RPMI7951 (cell line): ENCODE measurements at places on chromosomes 3 and 15. TPM values are rescaled to one million over a fixed set of nuclear protein-coding genes. Genes with fewer than 3 reads are reported as not detected.

DNA sequence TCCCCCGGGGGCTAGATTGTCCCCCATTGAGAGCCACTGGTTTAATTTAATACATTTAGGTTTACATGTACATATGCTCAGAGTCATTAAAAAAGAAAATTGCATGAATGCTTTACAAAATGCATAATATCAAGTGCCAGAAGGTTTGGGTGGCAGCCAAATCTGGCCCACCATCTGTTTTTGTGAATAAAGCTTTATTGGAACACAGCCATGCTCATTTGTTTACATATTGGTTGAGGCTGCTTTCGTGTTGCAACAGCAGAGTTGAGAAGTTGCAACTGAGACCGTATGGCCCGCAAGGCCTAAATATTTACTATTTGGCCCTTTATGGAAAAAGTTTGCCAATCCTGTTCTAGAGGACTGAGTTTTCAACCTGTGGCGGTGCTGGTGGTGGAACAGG, 32.1 kb upstream of the RGMA start:
- DNase-seq: no peak

The SSUH2 gene
- total RNA-seq: 0.24 and 1.5 TPM in 2 replicates

DNA sequence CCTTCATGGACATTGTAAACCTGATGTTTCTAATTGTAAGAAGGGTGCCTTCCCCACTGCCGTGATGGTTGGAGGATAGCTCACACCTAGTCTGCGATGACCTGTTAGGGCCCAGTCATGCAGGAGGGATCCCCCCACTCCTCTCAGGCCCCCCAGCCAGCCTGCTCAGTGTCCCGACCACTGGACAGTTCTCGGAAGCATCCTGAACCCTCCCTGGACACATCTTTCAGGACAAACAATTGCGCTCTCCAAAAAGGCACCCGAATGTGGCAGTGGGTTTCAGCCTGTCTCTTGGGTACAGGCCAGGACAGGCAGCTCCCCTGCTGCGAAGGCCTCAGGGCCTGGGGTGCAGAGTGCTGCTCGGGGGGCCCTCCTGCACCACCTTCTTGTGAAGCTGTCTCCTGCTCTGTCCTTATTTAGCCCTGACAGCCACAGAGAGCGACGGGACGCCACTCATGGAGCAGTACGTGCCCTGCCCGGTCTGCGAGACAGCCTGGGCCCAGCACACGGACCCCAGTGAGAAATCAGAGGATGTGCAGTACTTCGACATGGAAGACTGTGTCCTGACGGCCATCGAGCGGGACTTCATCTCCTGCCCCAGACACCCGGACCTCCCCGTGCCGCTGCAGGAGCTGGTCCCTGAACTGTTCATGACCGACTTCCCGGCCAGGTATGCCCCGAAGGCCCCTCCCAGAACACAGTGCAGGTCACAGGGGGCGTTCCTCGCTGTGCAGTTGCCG, 132.3 kb downstream of the LRRK1 start:
- no peak for DNase-seq

DNA sequence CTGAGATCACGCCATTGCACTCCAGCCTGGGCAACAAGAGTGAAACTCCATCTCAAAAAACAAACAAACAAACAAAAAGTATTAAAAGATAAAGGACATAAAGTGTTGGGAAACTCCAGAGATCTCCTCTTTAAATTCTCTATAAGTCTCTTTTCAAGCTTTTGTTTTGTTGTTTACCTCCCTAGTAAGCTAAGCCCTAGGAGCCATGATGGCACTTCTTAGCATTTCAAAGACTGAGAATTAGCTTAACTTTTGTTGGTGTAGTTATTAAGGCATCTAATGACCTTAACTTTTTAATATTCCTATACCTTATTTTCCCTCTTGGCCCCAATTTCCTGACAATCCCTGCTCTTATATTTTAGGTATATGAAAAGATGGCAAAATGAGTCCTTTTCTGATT, 157.3 kb downstream of the ZNF609 start:
- DNase-seq: no peak

DNA sequence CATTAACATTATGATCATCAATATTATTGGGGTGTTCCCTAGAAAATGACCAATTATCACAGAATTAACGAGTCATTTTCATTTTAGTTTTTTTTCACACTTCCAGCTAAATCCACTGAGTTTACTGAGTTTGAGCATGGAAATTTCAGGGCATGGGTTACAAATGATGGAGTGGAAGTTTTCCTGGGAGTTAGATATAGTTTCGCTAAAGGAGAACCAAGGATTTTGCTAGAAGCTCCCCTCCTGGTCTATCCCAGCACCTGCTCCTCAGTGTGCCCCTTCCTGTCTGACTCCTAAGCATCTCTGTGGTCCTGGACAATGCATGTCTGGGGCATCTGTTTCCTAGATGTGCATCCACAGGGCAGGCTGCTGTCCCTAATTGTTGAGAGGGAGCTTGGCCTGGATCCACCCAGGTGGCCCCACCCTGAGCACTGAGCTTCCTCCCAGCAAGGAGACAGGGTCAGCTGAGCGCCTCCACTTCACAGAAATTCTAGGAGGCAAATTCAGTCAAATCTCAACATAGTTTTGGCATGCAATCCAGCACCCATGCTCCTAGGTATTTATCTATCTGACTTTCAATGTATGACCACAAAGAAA, 102.3 kb upstream of the GOLGA6L6 start:
- no peak for DNase-seq

DNA sequence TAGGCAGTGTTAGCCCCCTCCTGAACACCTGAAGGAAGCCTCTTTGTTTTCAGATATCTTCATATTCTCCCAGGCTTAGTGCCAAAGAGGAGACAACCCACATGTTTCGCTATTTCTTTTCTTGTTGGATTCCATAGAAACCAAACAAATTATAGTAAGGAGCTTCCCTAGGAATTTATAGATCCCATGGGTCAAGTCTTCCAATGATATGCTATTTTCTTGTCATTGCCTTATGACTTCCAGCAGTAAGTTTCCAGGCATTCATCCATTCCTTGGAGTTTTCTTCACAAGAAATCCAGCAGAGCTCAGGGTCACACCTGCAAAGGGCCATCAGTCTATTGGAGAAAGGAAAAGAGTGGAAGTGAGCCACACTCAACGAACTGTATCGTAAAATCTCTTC, 9.9 kb upstream of the KCNMB2 start:
- no peak for DNase-seq

The KIF7 gene
- 2.9 and 4.7 TPM in 2 replicates for total RNA-seq

The EFHB gene
- total RNA-seq: 1.1 and 1.6 TPM in 2 replicates

The CFAP100 gene
- total RNA-seq: not detected in 2 replicates

The RAB8B gene
- total RNA-seq: 42.4 and 52.0 TPM in 2 replicates

GRCh38 chr3:12903000-12903800, 61.8 kb upstream of the RPL32 start:
- DNase-seq: no peak

DNA sequence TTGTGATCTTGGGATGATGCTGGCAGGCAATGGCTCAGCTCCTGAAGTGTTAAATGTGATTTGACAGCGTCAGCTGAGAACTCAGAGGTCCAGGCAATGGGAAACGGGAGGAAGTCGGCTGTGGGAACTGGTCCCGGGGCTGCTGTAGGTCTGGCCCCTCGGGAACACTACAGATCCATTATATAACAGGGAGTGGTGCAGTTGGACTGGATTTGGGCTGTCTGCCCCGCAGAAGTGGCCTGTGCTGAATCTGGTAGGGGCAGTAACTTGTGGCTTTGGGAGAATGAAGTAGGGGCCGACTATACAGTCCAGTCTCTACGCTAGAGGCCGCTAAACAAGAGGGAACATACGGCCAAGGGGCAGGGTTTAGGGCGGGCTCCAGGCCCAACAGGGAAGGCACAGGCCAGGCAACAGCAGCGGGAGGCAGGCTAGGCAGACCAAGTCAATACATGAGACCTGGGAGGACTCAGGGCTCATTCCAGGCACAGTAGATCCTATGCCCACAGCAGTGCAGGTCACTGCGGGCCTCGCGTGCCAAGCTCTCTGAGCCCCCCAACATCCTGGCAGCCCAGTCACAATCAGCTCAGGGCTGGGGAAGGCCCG, 20.3 kb upstream of the IL16 start:
- no peak for DNase-seq

- no peak for DNase-seq
Observed at GRCh38 chr3:114846779-114847178, 300.3 kb downstream of the ZBTB20 start.

DNA sequence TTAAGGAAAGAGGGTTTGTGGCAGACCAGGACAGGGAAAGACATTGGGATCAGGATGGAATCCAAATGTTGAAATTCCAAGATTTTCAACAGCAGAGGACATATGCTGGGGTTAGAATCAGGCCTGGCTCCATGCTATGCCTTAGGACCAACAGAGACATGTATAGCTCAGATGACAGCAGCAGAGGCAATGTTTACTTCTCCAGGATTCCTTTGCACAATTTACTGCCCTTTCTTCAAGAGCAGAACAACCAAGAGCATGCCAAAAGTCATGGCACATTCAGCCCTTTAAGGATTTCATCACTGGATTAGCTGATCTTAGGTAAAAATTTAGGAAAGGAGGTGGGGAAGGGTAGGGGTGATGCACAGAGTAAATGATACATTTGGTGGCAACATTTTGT, 69.6 kb upstream of the GSK3B start:
- no peak for DNase-seq

The TGM5 gene
- total RNA-seq: not detected in 2 replicates

DNA sequence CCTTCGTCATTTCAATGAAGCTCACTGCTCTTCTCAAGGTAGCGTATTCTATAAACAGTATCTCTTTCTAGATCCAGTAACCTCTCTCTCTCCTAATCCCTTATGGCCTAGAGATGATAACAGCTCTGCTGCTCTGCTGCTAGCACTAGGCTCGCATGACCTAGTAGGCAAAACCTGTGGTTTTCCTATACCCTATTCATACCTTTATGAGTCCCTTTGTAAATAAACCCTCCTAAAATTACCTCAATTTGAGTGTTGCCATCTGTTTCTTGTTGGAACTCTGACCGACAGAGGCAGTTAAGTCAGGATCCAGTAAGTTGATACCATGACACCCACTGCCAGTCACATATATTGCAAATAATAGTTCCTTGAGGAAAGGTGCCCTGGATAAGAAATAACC, 7.3 kb downstream of the CCDC14 start:
- no peak for DNase-seq

DNA sequence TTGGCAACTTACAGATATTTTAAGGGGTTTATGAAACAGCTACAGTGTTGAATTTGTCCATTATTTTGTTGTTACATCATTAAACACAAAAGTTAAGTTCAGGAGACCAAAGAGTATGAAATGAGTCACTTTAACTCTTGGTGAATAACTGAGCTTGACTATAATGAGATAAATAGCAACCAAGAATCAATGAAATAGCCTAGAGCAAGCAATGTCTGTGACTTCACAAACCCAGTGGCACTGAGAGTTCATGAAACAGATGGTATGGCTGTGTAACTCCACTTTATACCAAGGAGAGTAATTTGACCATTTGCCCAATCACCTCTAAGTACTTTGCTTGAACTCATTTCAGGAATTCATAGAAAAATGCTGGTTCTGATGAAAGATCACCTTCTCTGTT, 169.6 kb upstream of the GADL1 start:
- DNase-seq: peak; percentile 93

DNA sequence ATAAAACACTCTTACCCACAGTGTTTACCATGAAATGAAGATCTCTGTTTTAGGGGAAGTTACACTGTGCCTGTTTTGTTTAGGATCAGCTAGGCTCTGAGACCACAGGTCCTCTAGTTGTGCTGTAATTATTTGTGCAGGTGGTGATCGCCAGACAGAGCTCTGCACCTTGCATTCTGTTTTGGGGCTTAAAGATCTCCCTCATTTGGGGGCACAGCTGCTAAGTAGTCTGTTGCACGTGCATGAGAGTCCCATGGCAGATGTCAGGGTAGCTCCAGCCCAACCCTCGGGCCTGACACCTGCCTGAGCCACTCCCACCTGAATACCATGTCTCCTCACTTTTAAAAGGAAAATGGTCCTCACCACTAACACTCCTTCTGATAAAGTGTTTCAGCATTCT, 12.4 kb downstream of the C3orf20 start:
- DNase-seq: no peak

GRCh38 chr15:42385980-42386700, 26.8 kb downstream of the CAPN3 start:
- no peak for DNase-seq

The TRIM71 gene
- not detected in 2 replicates for total RNA-seq

DNA sequence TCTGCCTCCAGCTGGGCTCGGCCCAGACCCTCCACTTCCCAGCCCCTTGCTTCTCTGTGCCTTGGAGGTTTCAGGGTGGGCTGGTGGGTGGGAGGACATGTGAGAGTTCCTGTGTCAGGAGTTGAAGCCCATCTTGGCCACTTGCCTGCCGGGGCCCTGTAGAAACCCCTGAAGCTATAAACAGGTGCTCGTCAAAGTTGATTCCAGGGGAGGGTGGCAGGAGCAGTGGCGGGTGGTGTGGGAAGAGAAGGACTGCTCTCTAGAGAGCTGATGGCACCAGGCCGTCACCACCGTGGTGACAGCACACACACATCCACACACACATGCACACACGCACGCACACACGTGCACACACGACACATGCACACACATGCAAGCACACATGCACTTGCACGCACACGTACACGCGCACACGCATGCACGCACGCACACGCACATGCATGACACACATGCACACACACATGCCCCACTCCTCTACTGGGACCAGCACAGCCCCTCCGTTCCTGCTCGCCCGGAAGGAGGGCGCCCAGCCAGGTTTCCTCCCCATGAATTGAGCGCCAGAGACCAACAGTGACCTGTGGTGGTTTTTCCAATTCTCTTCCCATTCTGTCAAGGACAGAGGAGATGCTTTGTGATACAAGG, 56.3 kb upstream of the CGNL1 start:
- no peak for DNase-seq

The TICRR gene
- 9.0 and 11.7 TPM in 2 replicates for total RNA-seq

The KNL1 gene
- total RNA-seq: 69.5 and 90.1 TPM in 2 replicates

GRCh38 chr3:16904423-16905417, 20.0 kb downstream of the PLCL2 start:
- DNase-seq: no peak

GRCh38 chr15:66789029-66790025, 87.3 kb downstream of the SMAD6 start:
- DNase-seq: peak; percentile 54

GRCh38 chr3:177906578-177907229, 629.5 kb upstream of the KCNMB2 start:
- no peak for DNase-seq

GRCh38 chr15:81865850-81866537, 179.8 kb downstream of the MEX3B start:
- DNase-seq: no peak

DNA sequence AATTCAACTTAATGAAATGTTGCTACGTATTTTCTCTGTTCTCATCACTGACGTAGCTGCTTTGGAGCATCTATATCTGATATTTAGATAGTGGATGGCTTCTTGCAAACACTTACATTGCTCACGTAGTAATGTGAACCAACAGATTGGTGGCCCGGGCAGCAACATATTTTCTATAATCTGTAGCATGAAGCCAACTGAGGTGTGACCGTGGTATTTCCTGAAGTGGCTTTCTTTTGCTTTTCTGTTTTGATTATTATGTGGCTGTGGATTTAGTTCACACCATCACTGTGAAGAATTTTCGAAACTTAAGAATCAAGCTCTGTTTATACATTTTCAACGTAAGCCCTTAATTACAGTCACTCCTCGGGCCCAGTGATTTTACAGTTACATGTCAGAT, 288.5 kb downstream of the LPP start:
- DNase-seq: no peak
